Uterus (tissue), 4 donors: ENCODE measurements at places on chromosomes 16 and 17.

- DNase-seq, result no peak
Observed at GRCh38 chr17:4715063-4715744, 4.8 kb downstream of the ARRB2 start.

- no peak for DNase-seq
Observed at GRCh38 chr17:60445144-60445543, 22.9 kb downstream of the CHCT1 start.

DNA sequence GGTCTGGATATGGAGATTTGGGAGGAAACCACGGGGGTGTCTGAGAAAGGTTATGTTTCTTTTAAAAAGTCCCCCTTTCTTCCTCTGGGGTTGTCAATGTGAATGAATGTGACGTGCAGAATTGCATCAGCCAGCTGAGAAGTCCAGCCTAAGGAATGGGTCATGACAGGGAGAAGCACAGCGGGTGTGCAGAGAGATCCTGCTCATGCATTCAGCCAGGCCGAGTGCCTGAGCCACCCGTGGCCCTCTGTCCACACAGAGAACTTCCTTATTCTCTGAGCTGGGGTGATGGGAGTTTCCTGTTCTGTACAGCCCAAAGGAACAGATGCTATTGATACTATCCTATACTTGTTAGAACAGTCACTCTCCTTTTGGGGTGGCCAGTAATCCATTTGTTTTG is 117.9 kb downstream of the CPPED1 start:
- no peak for DNase-seq

- DNase-seq, result no peak
Observed at GRCh38 chr17:73182616-73183310, 10.1 kb upstream of the COG1 start.

- no peak for DNase-seq
Observed at GRCh38 chr17:17570140-17570797, 21.2 kb downstream of the PEMT start.

DNA sequence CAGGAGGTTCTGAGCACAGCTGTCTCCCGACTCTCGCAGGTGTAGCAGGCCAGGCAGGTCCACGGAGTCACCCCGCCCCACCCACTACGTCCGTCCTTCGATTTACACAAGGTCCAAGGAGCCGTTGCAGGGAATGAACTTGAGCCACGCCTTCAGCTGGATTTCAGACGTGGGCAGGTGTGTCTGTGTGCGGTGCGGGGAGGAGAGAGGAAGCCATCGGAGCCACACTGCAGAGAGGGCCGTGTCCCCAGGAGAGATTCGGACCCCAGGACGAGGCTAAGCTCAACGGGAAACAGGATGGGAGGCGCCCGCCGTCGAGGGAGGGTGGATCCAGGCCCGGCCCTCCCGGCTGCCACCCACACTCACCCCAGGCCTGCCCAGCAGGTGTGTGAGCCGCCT is 50.3 kb downstream of the RPH3AL start:
- DNase-seq, result no peak

DNA sequence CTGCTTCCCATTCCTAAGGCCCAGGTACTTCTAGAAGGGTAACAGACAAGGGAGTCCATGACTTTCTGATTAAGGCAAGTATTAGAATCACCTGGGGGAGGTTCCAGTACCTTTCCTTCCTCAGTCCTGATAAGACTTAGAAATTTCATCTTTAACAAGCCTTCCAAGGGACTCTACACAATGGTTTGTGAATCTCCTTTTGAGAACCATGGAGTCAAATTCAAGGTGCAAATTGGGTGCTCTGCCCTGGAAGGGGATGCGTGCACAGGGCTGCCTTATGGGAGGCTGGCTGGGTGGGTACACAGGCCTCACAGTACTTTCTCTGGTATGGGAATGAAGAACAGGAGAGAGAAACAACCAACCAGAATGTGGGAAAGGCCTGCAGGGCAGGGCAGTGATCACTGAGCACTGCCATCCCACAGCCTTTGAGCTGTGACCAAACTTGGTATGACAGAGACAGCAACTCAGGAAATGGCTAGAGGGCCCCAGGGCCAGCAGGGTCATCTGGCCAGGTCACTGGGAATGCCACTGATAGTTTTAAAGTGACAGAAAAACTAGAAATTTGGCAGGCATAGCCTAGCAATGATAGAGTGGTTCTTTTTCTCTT is 3.6 kb upstream of the TMIGD1 start:
- no peak for DNase-seq

- no peak for DNase-seq
Observed at GRCh38 chr17:3730881-3731429, 7.3 kb downstream of the HASPIN start.

- DNase-seq, result peak; percentile 38
Observed at GRCh38 chr17:77822302-77823030, 136.0 kb upstream of the TNRC6C start.

- DNase-seq, result no peak
Observed at GRCh38 chr16:85936816-85937215, 37.9 kb downstream of the IRF8 start.

DNA sequence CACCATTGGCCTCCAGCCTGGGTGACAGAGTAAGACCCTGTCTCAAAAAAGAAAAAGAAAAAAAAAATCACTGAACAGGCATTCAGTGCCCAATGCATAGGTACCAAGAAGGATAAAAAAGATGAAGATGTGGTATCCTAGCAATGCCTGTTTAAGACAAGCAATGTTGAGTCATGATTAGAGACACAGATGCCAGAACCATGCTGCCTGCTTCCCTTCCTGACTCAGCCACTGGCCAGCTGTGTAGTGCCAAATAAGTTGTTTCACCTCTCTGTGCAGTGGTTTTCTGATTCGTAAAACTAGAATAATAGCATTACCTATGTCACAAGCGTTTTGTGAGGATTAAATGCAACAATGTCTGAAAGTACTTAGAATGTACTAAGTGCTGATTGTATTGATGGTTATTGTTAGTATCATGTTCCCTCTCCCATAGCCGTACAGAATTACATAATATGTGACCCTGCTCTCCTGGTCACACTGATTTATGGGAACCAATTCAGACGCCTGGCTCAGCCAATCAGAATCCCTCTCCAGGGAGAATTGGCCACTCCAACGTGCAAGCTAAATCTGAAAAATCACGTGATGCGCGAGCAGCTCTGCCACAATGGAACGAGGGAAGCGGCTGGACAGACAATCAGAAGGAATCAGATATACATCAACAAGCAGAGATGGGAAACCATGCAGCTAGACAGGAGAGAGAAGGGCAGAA is 241.9 kb downstream of the SLC39A11 start:
- DNase-seq, result no peak

DNA sequence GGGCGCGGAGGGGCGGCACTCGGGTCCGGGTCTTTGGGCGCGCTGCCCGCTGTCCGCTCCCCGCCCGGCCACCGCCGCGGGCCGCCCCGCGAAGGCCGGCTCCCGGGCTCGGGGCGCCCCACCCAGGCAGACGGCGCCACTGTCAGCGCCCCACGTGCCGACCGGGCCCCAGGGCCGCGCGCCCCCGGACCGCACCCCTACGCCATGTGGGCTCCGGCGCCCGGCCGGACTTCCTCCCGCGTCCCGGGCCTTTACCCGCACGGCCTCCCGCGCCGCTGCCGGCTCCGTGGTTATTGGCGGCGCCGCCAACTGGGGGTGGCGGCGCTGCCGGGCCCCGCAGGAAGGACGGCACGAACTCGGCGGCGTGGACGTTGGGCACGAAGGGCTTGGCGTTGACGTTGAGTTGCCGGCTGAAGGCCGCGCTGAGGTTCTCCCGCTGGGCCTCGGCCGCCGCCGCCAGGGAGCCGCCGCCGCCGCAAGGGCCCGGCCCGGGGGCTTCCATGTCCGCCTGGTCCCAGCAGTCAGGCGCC is 577 bp downstream of the GSPT1 start:
- DNase-seq, result peak; percentile 20

DNA sequence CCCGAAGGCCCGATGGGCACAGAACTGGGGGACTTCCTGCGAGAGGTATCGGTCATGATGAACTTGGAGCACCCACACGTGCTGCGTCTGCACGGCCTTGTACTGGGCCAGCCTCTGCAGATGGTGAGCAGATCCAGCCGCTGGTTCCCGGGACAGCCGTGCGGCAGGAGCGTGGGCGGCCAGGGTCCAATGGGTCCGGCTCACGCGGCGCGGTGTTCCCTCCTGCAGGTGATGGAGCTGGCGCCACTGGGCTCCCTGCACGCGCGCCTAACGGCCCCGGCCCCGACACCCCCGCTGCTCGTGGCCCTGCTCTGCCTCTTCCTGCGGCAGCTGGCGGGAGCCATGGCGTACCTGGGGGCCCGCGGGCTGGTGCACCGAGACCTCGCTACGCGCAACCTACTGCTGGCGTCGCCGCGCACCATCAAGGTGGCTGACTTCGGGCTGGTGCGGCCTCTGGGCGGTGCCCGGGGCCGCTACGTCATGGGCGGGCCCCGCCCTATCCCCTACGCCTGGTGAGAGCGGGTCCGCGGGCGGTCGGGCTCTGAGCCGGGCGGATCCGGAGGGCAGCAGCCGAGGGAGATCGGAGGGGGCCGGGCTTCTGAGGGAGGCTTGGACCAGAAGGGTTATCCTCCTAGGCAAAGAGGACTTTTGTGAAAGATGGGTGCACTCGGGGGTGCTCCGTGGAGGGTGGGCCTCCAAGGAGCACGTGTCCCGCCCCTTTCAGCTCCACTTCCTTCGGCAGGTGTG is 3.0 kb downstream of the TNK1 start:
- no peak for DNase-seq

GRCh38 chr17:81913394-81914102 is 2.3 kb upstream of the PCYT2 start:
- no peak for DNase-seq

DNA sequence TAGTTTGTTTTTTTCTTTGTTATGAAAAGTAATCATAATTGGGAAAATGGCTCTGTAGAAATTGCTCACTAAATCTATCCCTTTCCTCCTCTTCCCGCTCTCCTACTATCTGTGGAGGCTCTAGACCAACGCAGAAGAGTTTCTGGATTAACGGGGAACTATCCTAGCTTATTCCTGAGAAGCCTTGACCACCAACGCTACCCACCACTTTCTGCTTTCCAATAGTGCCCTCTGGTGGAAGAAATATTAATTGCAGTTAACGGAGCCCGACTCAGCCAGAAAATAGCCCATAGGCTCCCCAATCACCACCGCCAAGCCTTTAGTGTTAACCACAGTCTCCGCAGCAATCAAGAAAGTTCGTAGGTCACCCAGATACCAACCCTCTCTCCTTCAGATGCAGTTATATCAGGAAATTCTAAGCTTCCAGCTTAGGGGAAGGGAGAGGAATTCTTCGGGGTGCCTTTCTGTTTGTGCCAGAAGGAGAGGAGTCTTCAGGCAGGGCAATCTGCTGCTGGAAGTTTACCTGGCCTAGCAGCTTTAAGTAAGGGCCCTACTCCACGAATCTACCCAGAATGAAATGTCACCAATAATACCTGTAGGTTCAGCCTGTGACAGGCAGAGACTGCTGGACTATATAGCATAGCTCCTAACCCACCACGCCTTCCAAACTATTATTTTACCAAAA is 23.0 kb upstream of the NSRP1 start:
- no peak for DNase-seq

- DNase-seq, result no peak
Observed at GRCh38 chr17:83148317-83149028, 69.1 kb downstream of the METRNL start.

DNA sequence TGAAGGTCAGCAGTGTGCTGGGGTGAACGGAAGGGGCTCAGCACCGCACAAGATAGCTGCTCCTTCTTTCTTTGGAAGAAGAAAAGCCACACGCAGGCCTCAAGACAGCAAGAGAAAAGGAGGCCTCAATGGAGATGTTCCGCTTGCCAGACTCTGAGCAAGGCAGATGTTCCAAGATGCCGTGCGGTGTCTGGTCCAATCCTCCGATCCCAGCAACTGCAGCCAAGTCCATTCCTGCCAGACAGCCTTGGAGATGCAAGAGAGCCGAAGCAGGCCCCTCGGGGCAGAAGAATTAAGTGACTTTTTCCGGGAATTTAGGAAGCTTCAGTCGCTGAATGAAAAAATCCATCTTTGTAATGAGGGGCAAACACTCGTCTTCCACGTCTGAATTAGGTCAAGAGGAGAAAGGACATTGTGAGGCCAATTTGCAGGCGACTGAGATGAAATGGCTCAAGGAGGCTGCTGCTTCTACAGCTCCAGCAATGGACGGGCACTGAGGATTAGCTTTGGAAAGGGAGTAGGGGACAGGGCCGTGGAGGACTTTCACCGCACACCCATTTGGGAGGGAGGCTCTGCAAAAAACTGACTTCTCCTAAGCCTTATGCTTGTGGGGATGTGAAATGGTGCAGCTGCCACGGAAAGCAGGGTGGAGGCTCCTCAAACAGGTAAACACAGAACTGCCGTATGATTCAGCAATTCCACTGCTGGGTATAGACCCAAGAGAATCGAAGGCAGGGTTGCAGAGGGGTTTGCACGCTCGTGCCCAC is 44.7 kb downstream of the RPH3AL start:
- DNase-seq, result peak; percentile 57

DNA sequence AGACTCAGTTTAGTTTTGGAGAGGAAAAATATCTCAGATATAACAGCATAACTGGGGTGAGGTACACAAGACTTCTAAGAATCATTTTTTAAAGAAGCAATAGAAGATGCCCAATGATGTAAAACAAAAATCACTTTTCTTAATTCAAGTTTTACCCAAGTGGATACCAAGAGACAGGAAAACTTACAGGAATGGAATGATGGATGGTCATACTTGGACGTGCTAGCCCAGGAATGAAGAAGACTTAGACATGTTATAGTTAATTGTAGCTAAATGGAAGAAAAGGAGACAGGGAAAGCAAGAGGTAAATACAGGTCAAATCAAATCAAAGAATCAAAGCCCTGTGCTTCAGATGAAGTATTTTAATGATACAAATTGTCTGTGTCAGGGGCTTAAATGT is 312.7 kb upstream of the KCNJ16 start:
- no peak for DNase-seq

DNA sequence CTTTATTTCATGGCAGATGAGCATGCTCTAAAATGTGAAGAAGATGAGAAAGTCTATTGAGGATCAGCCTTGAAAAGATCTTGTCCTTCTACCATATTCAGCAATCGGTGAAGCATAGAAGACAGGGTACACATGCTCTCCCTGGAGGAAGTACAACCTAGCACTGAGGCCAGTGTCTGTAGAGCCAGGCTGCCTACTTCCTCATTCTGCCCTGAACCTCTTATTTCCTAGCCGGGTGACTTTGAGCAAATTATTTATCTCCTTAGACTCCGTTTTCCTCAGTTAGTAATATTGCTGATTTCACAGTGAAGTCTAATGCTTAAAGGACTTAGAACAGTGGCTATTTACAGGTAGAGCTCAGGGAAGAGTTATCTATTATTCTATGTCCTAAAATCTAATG is 58.4 kb downstream of the TMEM100 start:
- no peak for DNase-seq

GRCh38 chr17:76946111-76946771 is 78.0 kb downstream of the MGAT5B start:
- no peak for DNase-seq

- DNase-seq, result no peak
Observed at GRCh38 chr17:48985436-48986245, 11.5 kb upstream of the IGF2BP1 start.

- peak; percentile 72 for DNase-seq
Observed at GRCh38 chr16:58828901-58829545, 94.9 kb upstream of the GOT2 start.

GRCh38 chr16:5025171-5025632 is 8.5 kb downstream of the NAGPA start:
- DNase-seq, result no peak

GRCh38 chr17:64056269-64057005 is 36.0 kb upstream of the ICAM2 start:
- no peak for DNase-seq
